ENCODE measurements at places on chromosomes 7 and 10.

- DNase-seq, result no peak
These were observed 52.3 kb downstream of the FOXP2 start for GRCh38 chr7:114466917-114467316.

GRCh38 chr7:3068530-3068929, 24.9 kb upstream of the CARD11 start:
- DNase-seq, result no peak

- no peak for DNase-seq
These were observed 665.9 kb upstream of the PCDH15 start for GRCh38 chr10:55466806-55467504.

- DNase-seq, result peak; percentile 72
These were observed 56.7 kb downstream of the MKI67 start for GRCh38 chr10:128069351-128070051.

DNA sequence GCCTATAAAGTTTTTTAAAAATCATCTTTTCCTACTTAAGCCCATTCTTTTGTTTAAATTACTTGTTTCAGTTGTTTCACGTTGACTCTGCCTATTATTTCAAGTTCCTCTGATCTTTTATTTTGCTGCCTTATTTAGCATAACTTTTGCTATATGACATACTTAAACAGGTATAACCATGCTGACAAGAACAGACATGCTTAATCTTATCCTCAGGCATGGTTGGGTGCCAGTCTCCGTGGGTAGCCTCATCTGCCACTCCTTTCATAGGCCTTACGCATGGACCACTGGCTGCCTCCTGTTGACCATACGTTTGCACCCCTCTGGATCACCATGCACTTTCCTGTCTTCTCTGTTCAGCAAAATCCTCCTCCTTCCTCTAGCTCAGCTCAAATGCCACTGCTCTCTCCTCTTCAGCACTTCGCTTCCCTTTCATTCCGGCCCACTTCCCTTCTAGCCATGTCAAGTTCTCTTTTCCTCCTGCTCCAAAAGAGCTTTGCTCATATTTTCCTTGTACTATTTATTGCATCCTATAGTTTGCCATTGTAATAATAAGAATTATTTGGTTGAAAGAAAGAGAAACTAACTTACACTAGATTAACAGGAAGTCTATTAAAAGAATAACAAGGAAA, 10.0 kb upstream of the TSPAN33 start:
- DNase-seq, result no peak
